ENCODE measurements at places on chromosomes 13 and 19. TPM values are rescaled to one million over a fixed set of nuclear protein-coding genes. Genes with fewer than 3 reads are reported as not detected.

IQCN gene
- 0.40 TPM for total RNA-seq

GRCh38 chr13:100495455-100495854 lies 93.1 kb downstream of the GGACT start:
- no peak for DNase-seq

DNA sequence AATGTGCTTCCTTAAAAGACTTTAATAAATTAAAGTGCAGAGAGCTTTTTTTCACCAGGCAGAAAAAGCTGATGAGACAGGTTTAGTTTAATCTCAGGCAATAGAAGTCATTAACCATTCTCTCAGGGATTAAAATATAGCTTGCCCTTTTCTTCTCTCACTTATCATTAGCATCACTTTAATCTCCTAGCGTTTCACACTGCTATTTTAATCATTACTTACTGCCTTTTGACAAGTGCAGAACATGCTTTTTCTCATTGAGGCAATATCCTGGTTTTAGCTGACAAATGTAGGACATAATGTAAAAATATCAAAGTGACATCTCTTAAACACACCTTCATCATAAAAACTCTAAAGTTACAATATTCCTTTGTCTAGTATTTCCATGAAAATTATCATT lies 94.6 kb downstream of the DACH1 start:
- no peak for DNase-seq

DNA sequence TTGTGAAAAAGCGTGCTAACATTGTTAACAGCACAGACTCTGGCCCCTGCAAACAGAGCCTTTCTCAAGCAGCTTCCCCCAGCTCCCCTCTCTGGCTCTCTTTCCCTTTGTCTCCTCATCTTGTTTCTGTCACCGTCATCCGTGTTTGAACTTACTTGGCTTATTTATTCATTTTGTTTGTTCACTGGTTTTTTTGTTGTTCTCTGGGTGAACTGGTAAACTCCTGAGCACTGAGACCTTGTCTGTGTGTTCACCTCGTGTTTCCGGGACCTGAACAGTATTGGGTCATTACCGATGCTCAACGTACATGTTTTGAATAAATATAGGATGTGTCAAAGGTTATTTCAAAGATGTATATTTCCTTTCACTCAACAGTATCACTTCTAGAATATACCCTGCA lies 92.4 kb upstream of the USP29 start:
- DNase-seq: no peak

Measured in activated CD4-positive, alpha-beta T cell treated with anti-CD3 and anti-CD28 coated beads for 36 hours (primary cell).